NCI-H2107 (cell line): ENCODE measurements at places on chromosomes 6 and 20.

DNA sequence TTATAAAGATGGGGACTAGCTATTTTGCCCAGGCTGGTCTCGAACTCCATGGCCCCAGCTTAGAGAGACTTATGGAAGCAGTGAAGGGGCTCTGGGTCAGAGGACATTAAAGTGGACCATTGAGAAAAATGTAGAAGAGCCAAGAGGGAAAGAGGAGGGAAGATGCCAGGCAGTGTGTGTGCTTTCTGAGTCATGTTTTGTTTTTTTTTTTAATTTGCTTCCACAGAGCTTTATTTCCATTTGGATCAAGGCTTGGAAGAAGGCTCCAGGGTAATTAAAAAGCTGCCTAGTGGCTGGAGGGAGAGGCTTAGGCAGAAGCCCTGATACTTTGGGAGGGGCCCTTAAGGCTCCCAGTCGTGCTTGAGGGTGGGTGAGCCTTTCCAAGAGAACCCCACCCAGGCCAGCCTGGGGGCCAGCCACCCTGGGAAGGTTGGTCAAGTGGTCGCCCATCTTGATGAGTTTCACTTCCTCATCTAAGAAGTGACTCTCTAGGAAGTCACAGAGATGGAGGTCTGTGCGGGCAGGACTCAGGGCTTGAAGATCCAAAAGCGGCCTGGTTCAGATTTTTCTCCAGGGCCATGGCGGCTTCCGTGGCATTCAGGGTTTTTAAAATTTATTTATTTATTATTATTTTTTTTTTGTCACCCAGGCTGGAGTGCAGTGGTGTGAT lies 3.0 kb upstream of the ZNF335 start:
- no peak for DNase-seq

GRCh38 chr6:14983599-14984518 lies 262.0 kb upstream of the JARID2 start:
- no peak for DNase-seq

GRCh38 chr6:45714006-45714730 lies 301.5 kb downstream of the CLIC5 start:
- DNase-seq, result no peak

DNA sequence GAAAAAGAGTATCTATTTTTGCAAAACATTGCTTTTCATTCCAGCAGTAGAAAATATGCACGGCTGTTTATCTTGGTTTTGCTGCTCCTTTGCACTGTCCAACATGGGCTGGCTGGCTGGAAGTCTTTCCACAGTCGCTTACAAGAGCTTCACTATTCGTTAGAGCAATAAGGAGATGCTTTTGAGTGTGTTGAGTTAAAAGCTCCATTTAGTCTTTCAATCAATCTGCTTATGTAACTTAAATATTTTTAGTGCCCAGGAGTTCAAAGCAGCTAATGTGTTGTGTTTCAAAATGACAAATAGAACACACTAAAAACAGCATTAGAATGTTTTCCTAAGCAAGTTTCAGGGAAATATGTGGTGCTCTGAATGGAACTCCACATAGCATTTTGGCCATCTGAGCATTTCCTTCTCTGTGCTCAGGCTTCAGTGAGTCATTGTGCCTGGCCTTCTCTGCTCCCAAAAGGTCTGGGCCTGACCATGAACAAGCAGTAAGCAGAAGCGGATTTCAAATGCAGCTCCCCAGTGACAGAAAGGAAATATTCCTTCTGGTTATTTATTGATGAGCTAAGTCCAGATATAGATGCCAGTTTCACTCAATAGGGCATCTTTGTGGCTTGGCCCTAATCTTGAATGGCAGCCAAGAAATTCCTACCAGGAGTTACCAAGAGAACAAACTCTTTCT lies 580.3 kb downstream of the TENT5A start:
- no peak for DNase-seq

- no peak for DNase-seq
Observed at GRCh38 chr20:52999040-52999439, 26.9 kb downstream of the TSHZ2 start.

- no peak for DNase-seq
Observed at GRCh38 chr6:127484212-127484863, 25.1 kb upstream of the KIAA0408 start.

GRCh38 chr6:31362751-31363150 lies 5.8 kb upstream of the HLA-B start:
- DNase-seq, result no peak
